Activated naive CD4-positive, alpha-beta T cell (primary cell): ENCODE measurements at places on chromosomes 6 and 20.

GRCh38 chr6:32867022-32867477, 13.1 kb downstream of the PSMB9 start:
- DNase-seq, result no peak

DNA sequence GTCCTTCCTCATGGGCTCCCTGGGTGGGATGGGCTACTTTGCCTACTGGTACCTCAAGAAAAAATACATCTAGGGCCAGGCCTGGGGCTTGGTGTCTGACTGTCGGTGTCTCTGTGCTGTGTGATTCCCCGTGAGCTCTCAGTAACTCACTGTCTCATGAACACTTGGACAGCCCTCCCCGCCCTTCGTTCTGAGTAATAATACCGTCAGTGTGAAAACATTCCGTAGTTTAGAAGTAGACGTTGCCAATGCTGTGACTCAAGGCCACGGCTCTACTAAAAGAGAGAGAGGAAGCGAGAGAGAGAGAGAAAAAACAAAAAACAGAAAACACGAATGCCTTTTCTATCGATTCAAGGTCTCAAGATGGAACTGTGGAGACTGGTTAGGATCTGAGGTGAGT, 31.8 kb downstream of the FITM2 start:
- DNase-seq, result no peak

DNA sequence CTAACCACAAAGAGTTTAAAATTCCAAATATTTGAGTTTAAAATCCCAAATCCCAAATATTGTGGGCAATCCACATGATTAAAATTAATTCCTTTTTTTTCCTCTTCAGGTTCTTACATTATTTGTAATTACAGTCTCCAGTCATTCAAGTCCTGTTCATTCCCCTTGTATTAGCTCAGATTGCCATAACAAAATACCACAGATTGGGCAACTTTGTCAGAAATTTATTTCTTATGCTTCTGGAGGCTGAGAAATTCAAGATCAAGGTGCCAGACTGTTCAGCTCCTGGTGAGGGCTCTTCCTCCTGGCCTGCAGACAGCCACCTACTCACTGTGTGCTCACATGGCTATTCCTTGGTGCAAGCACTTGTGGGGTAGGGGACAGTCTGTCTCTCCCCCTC, 105.5 kb downstream of the ARMC2 start:
- DNase-seq, result no peak

DNA sequence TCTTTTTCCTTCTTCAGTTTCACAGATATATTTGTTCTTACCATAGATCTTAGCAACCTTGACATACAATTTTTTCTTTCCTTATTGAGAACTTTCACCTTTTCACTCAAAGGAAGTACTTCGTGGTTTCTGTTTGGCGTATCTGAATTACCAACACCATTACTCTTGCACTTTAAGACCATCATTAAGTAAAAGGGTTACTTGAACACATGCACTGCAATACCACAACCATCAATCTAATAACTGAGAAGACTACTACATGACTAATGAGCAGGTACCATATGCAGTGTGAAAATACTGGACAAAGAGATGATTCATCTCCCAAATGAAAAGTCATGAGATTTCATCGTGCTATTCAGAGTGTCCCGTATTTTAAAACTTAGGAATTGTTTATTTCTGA, 21.7 kb upstream of the SENP6 start:
- no peak for DNase-seq

DNA sequence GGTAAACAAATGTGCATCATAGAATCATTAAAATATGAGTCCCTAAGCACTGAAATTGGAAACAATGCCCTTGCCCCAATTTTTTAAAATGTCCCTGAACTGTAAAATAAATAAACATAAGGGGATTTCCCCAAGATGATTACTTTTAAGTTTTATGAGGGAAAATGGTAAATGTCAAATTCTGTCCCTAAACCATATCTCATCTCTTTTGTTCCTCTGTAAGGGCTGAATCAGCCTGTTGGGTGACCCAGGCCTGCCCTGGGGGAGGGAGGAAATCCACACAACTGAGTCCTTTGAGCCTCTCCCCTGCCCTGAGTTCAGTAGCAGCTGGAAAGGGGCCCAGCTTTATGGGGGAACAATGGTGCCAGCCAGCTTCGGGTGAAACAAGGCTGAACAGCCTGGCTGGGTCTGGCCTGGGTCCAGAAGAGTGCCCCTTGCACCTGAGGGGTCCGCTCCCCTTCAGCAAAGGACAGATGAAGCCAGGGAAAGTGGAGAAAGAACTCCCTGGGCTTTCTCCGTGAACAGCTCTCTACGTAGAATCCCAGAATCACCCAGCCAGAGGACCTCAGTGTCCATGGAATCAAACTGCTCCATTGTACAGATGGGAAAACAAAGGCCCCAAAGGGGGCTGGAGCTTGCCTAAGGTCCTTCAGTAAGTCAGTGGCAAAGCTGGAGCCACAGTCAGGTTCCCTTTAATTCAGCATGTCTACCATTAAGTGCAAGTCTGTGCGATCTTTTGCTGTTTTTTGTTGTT, 28.2 kb upstream of the ITCH start:
- no peak for DNase-seq

- DNase-seq, result no peak
Measured at GRCh38 chr20:47659904-47660601, 125.2 kb downstream of the SULF2 start.

DNA sequence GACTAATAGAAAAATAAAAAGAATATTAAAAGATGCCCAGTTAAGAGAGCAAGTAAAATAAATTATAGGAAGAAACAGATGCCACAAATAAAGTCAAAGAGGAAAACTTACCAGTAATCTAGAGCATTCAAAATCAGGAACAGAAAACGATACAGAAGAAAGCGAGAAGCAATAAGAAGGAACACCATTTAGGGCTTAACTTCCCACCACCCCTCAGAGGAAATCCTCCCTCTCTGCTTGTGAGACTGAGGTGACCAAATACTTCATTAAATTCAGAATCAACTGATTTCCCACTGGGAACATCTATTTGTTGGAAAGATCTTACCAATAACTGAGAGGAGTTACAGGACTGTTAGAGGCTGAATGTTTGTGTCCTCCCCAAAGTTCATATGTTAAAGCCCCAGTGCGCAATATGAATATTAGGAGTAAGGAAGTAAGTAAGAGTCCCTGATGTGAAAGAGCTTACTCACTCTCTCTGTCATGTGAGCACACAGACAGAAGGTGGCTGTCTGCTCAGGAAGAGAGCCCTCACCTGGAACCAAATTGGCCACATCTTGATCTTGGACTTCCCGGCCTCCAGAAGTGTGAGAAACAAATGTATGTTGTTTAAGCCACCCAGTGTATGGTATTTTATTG, 19.5 kb downstream of the KATNA1 start:
- no peak for DNase-seq

- no peak for DNase-seq
Measured at GRCh38 chr6:109237077-109237985, 142.0 kb downstream of the CEP57L1 start.

- DNase-seq, result no peak
Measured at GRCh38 chr20:1883986-1884385, 11.2 kb upstream of the SIRPA start.

DNA sequence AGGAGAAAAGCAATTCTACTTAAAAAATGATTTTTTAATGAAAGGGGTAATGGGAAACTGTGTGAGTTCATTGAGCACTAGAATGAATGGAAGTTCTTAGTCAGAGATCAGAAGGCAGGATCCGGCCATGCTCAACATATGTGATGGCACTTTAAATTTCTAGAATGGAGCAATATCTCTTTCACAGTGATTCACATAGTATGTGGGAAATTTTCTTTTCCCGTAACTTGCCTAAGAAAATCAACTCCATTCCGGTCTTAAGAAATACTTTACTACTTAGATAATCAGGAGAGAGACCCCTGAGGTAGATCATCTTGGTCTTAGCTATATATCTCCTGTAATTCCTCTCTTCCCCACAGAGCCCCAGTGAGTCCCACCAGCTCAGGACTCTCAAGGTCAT, 131.8 kb downstream of the SCML4 start:
- DNase-seq, result no peak

DNA sequence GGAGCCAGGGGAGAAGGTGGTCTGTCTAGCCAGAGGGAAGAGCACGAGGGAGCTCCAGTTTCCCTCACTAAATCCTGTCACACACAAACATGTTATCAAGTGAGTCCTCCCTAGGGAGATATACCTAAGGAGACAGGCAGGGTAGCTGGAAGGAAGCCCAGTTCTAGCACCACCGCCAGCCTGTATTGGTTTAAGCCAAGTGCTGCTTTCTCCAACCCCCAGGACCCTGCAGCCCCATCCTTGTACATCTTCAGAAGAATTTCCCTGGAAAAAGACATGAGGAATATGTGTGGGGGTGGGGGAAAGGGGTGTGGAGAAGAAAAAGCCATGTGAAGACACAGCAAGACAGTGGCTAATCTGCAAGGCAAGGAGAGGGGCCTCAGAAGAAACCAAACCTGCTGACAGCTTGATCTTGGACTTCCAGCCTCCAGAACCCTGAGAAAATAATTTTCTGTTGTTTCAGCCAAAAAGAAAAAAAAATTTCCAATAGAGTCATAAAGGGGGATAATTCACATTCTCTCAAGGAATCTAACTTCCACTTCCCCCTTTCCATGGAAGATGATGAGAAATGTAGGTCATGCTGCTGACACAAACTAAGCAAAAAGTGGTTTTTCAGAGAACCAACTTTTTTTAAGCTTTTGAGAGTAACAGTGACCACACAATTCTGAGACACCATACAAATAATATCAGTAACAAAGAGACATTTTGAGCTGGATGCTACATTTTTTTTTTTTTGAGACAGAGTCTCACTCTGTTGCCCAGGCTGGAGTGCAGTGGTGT, 103.2 kb upstream of the PRDM1 start:
- DNase-seq, result no peak

DNA sequence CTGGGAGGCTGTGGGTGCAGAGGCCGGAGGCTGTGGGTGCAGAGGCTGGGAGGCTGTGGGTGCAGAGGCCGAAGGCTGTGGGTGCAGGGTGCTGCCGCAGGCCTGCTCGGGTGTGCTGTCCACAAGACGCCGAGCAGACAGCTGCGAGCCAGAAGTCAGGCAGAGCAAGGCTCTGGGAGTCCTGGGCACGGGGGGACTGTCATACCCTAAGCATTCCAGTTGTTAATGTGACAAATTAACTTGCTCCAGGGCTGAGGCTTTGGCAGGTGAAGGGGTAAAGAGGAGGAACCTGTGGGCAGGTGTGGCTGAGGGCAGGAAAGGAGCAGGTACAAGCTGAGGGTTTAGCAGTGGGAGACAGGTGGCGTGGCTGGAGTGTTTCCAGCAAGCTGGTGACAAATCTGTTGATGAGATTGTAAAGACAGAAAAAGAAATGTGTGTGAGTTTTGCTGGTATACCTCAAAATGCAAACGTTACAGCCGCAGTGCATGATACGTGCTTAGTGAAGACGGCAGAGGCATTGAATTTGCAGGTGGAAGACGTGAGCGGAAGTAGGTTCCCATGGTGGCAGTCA, 14.2 kb upstream of the ADRM1 start:
- DNase-seq, result no peak

DNA sequence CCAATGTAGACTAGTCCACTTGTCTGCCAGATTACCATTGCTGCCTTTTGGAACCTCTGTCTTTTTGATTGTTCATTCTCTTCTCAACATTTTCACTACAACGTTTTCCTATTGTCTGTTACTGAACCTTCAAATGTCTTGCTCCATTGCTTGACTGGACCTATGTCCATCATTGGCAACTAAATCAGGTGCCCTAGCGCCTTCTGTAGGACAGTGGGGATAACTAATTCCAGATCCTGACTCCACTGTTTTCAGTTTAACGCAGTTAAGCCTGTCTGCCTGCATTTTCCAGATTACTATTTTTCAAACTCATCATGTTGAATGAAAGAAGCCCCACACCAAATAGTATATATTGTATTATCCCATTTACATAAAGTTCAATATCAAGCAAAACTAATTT, 433.6 kb downstream of the RNF144B start:
- no peak for DNase-seq

GRCh38 chr6:68194846-68195478, 440.1 kb upstream of the ADGRB3 start:
- DNase-seq, result no peak

- DNase-seq, result no peak
Measured at GRCh38 chr6:32655203-32655710, 11.2 kb downstream of the HLA-DQB1 start.

DNA sequence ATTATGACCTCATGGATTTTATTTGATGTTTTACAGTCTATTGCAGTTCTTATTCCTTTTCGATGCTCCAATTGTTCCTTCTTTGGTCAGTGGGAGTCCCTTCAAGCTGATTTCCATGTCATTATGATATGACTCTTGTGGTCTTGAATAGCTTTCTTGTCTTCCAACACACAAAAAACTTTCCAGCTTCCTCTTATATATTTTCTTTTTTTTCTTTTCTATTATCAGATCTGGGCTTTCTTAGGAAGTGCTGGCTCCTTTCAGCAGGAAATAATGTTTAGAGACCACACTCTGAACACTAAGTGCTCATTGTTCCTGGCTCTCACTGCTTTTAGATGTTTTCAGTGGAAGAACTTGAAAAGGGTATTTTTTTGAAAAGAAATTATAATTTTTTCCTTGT, 3.1 kb upstream of the SLC17A1 start:
- no peak for DNase-seq

DNA sequence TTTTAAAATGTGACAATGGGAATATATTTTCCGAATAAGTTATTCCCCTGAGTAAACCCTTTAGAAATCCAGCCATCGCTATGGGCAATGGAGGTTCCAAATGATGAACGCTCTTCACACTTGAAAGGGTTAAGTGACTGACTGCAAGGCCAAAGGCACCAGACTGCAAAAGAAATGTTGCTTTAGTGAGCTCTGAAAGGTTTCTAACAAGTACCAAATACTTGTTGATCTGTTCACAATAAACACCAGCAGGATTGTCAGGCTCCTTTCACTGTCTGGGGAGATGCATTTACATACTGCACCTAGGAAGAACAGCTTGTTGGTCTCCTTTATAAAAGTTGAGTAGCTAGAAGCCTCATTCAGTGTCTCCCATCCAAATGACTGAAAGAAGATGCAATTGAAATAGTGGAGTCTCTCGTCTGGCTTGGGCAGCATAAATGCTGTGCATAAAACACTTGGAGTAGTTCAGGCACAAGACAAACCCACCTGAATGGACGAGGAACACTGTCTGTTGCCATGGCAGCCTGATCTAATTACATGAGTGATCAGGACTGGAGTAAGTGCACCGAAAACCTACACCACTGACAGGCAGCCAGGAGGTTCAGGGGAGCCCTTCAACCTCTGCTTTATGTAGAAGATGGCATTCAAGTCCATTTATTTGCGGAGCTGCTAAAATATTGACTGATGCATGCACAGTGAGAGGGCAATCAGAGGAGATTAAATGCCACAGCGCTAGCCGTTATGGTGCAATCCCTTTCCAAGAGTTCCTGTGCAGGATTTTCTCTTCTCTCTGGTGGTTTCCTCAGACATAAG, 2.9 kb downstream of the ATXN1 start:
- DNase-seq, result no peak

GRCh38 chr20:12482661-12483060, 526.1 kb upstream of the SPTLC3 start:
- DNase-seq, result no peak

GRCh38 chr6:79413562-79414002, 123.6 kb downstream of the LCA5 start:
- no peak for DNase-seq

DNA sequence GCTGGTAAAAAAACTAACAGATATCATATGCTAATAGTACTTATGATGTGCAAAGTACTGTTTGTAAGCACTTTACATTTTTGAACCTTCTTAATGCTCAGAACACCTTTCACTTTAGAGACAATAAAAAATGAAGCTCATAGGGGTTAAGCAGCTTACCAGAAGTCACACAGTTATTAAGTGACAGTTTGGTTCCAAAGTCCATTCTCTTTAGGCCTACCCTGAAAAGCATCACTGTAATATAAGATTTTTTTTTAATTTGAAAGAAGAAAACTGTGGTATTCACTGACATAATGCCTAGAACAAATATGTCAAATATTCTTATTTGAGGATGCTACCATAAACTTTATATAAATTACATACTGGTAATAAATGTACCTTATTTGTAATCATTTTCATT, 127.6 kb upstream of the RUNX2 start:
- DNase-seq, result no peak
